ENCODE measurements at places on chromosomes 6 and 20.

GRCh38 chr6:148317739-148318138, 24.9 kb upstream of the SASH1 start:
- DNase-seq, result no peak

- no peak for DNase-seq
Observed at GRCh38 chr6:85580878-85581267, 12.8 kb downstream of the SNX14 start.

- no peak for DNase-seq
Observed at GRCh38 chr6:126811321-126811720, 307.1 kb upstream of the RSPO3 start.

DNA sequence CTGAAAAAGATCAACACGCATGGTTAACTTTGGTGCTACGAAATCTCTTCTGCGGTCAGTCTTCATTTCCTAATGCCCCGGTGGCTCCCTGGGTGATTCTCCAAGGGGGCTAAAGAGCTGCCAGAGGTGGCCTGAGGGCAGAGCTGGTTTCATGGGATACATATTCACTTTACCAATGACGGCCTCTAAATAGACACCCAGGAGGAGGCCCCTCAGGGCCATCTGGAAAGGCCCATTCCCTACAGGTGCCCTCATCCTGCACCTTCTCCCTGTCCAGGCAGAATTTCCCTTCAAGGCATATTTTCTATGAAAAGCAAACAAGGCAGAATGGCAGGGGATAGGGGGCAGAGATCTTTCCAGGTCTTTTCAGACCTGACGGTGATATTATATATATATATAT, 12.5 kb downstream of the BNIP5 start:
- no peak for DNase-seq

GRCh38 chr20:39624316-39624715, 662.2 kb downstream of the DHX35 start:
- no peak for DNase-seq

DNA sequence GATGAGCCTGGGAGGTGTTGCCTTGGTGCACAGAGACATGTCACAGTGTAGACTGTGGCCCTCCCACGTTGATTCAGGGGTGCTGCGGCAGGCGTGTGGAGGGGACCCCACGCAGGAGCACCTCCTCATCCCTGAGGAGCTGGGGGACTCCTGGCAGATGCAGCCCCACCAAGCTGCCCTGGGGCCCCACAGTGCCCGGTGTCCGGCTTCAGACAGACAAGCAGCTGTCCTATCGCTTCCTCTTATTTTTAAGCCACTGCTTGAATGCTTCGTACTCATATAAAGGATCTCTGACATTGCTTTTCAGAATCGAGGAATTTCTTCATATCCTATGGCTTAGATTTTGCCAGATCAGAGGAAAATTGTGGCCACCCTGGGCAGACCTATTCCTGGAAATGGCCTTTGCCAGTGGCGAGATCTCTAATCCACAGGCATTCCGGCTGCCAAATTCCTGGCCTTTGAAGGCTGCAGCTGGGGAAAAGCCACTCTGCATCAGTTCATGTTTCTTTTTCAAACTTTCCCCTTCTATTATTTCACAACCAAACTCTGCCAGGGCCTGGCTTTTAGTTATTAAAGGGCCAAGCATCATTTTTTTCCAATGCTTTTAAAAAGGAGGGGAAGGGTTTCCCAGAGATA, 337.0 kb downstream of the THBS2 start:
- DNase-seq, result no peak

DNA sequence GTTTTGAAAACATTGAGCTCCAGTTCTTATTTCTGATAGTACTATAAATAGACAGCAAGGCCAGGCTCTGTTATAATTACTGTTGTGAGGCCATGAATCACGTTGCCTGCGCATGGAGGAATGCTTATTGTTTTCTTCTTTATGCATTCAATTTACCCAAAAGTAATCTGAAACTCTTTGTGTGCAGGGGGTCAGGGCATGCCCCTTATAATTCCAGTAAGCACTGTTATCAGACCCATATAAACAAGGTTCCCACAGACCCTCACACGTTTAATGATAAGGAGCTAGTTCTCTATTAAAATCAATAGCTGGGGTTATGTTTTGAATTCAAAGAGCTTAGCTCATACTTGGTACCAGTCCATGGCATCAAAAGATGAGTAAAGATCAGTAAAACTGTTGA, 174.8 kb upstream of the ARG1 start:
- DNase-seq, result no peak

- DNase-seq, result no peak
Observed at GRCh38 chr20:39358052-39358451, 395.9 kb downstream of the DHX35 start.

GRCh38 chr6:15285682-15286294, 39.9 kb downstream of the JARID2 start:
- DNase-seq, result no peak

DNA sequence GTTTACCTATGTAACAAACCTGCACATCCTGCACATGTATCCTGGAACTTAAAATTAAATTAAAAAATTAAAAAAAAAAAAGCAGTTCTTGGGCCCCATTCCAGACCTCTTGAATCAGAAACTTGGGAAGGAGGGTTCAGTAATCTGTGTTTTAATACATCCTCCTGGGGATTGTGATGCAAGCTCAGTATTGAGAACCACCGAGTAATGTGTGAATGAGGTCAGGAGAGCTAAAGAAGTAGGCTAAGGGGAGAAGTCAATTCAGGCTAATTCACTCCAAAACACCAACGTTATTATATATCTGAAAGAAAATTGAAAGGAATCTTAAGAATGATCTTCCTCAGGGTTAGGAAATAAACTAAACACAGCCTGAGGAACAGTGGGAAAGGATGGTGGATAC, 120.4 kb downstream of the RNF144B start:
- no peak for DNase-seq

DNA sequence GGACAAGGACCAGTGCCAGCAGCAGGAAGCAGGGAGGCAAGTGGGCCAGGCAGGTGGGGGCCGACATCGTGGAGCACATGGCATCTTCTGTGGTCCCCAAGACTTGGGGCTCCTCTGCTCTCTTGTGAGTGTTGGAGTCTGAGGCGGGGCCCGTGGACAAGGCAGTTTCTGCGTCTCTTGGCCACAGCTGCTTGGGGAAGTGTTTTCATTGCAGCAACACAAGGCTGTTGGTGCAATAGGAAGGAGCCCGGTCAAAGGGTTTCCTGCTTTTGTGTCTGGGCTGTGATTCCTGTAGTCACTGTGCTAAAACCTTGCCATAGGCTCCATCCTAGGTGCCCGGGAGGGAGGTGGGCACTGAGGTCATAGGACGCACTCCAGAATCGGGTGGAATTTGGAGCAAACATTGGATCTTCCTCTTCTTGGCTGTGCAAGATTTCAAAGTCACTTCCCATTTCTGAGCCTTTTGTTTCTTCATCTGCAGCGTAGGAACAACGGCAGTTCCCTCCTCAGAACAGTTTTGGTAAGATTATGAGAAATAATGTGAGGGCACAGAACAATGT, at the start of gene SIRPB2:
TSS of gene SIRPB2 (minus strand) at position 140 of the 560 bp plus-strand sequence. CDS start at position 79, 61 bp downstream.
- DNase-seq, result no peak

- no peak for DNase-seq
Observed at GRCh38 chr20:10492065-10492464, 57.0 kb downstream of the SLX4IP start.

DNA sequence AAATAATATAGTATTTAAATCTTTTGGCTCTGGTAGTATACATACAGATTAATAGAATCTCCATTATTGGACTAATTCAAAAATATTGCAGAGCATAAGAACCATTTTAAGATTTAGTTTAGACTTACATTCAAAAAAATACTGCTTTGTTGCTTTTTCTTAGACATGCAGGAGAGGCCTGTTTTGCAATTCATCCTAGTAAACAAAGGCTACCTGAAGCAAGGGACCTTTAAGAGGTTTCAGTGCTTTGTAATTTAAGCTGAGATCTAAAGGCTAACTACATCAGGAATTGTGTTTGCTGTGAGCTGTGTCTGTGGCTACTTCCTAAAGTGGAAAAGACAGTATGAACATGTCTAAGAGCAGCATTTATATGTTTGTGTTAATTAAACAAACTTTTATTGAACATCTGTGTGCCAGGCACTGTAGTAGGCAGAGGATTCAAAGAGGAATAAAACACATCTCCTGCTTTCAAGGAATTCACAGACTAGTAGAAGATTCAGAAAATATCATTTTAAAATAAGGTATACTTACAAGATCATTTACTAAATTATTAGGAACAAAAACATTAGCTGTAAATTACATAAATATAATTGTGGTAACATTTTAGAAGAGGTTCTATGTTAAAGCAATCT, 29.1 kb upstream of the CALHM6 start:
- no peak for DNase-seq

DNA sequence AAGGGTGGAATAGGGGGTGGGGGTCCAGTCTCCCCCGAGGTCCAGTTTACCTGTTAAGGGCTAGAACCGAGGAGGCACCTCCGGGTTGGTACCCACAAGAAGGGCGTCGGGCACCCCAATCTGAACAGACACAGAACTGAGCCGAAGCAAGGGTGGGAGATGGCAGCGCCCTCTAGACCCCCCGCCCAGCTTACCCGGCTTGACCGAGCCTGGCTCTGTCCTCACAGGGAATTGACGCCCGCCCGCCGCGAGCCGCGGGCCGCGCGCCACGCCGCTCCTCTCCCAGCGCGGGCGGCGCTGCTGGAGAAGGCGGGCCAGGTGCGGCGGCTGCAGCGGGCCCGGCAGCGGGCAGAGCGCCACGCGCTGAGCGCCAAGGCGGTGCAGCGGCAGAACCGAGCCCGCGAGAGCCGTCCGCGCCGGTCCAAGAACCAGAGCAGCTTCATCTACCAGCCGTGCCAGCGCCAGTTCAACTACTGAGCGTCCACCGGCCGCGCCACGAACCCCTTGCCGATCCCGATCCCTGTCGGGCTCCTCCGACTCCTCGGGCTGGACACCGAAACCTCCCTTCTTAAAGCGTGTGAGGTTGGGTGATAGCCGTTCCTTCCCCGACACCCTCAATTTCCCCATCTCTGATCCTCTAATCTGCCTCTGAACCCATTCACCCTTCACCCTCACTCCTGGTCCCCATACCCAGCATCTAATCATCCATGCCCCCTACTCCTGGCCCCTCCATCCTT, 5.9 kb downstream of the TP53INP2 start:
- DNase-seq, result no peak

DNA sequence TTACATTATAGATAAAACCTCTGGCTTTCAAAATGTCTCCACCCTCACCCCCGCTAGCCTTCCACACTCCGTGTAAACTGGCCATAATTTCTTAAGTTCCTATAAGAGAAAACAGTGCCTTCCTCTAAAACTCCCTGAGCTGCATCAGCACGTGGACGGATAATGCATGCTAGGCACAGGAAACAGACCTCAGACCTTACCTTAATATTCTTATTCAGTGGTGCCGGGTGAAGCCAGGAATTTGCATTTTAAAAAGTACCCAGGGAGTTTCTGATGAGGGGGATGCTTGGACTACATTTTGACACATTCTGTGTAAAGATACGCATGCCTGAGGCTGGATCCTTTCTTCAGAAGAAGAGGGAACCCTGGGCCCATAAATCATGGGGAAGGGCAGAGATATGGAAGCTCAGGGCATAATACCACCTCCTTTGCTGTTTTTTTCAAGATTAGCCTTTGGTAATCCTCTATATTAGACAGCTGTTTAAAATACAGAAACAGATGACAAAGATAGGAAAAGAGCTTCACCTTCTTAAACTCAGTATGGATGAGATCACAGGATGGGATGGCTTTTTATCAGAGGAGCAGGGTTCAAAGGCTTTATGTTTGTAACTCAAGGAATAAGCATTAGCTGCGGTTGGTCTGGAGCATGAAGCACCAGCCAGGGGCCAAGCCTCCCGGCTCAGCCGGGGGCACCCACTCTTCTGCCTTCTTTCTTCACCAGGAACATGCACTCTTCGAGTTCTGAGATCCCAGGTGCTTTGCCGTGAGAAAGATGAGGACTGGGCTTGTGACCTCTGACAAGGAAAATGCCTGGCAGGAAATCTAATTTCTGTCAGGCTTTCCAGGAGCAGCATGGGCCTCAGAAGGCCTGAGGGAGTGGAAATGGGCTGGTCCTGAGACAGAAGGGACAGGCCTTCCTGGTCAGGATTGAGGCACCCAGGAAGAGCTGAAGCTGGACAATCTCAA, 218.1 kb upstream of the SOX4 start:
- DNase-seq, result no peak

DNA sequence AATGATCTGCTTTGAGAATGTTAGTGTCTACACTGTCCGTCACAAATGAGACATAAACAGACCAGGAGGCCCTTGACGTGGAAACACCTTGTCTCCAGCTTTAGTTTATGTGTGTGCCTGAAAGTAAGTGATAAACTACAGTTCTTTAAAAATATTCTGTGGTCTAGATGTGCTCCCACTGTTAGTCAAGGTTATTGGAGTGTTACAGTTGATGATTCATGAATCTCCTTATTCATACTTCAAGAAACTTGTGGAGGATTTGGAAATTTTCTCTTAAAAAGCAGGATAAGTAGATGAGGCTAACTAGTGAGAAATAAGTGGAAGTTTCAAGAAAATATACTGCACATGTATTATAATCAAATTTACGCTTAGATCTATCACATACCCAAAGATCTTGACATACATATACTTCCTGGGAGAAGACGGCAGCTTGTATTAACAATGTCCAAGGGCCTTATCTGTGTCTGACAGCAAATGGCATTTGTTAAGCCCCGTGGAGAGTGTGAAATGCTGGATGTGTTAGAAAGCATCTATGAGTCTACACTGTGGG, 90.5 kb upstream of the MBOAT1 start:
- no peak for DNase-seq

- DNase-seq, result no peak
Observed at GRCh38 chr6:2020909-2021308, 224.5 kb downstream of the GMDS start.

- no peak for DNase-seq
Observed at GRCh38 chr6:154397491-154398195, 41.0 kb upstream of the IPCEF1 start.

DNA sequence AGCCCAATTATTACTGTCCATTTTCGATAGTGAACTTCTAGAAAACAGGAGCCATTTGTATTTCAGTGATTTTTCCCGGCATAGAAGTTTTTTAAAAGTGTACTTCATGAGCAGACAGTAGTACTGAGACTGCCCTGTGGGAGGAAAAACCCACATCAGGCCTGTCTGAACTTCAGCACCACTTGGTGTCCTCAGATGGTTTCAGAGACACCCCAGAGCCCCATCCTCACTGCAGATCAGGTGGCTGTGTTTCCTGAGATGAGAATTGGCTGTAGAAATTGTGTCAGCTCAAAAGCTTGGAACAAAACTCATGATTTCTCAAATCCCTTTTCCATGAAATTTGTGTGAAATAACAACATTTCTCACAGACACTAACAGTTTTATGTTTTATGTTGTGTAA, 110.0 kb upstream of the RIN2 start:
- no peak for DNase-seq

DNA sequence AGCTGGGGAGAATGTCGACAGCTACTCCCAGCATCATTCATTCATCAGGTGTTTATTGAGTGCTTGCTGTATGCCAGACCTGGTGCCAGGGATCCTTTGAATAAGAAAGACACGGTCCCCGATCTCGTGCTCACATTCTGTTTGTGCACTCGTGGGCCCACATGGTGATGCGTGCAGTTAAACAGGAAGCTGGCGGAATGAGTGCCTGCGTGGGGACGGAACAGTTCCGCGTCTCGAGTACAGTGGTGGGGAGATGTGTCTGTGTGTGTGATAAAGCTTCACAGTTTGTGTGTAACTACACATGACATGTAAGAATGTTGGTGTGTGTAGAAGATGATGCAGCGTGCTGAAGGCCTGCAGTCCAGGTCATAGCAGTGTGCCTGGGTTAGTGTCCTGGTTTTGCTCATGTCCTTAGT, 6.5 kb downstream of the RBM38 start:
- DNase-seq, result no peak

- DNase-seq, result no peak
Observed at GRCh38 chr6:121593011-121593641, 157.7 kb downstream of the GJA1 start.
